ENCODE measurements at places on chromosomes 5 and 9. TPM values are rescaled to one million over a fixed set of nuclear protein-coding genes. Genes with fewer than 3 reads are reported as not detected.

Gene SH3PXD2B
- 9.4 TPM for total RNA-seq

Gene IRGM
- not detected for total RNA-seq

Gene URM1
- total RNA-seq, result 71.9 TPM

Gene GFPT2
- total RNA-seq, result 18.8 TPM

Gene IFNA21
- total RNA-seq, result not detected

Gene DNAJB5
- total RNA-seq, result 9.2 TPM

Gene PCDHA2
- total RNA-seq, result 0.72 TPM

Gene SOX30
- not detected for total RNA-seq

Gene FRMPD1
- not detected for total RNA-seq

Gene PKD2L2
- total RNA-seq, result not detected

Gene GPX3
- 380 TPM for total RNA-seq

Gene LTC4S
- total RNA-seq, result not detected

Gene GRIN1
- total RNA-seq, result not detected

Gene SLC6A3
- not detected for total RNA-seq

Gene GAS1
- 6.6 TPM for total RNA-seq

Gene LHX3
- not detected for total RNA-seq

Gene PRPF4
- total RNA-seq, result 45.9 TPM

Gene PCDHB10
- 4.5 TPM for total RNA-seq

Gene SLC34A3
- not detected for total RNA-seq

Gene NFIB
- 11.3 TPM for total RNA-seq

Gene SCGB3A2
- total RNA-seq, result not detected

Gene PSD2
- not detected for total RNA-seq

Gene MAP1B
- total RNA-seq, result 50.3 TPM
